ENCODE measurements at places on chromosomes 2 and 18.

DNA sequence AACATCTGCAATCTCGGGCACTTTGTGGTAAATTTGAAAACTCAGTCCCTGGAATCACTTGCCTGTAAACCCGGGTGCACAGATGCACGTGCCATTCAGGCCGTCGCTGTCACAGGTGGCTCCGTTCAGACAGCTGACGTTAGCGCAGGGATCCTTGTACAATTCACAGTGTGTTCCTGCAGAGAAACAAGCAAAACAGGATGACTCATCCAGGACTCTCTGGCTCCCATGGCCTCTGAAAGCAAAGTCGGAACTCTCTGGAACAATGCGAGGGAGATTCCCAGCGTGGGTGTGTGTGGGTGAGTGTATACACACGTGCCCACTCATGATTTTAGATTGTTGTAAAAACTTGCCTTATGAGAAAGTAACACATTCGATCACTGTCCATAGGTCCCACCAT is 136.1 kb upstream of the PID1 start:
- DNase-seq = peak; percentile 96

GRCh38 chr2:101116841-101117552 is 34.2 kb downstream of the TBC1D8 start:
- no peak for DNase-seq

DNA sequence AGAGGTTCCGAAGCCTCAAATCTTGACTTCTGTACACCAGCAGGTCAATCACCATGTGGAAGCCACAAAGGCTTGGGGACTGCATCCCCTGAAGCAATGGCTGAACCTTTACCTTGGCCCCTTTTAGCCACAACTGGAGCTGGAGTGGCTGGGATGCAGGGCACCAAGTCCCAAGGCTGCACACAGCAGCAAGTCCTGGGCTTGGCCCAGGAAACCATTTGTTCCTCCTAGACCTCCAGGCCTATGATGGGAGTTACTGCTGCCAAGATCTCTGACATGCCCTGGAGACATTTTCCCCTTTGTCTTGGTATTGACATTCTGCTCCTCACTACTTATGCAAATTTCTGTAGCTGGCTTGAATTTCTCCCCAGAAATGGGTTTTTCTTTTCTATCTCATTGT is 285.9 kb downstream of the ASXL3 start:
- DNase-seq = no peak

DNA sequence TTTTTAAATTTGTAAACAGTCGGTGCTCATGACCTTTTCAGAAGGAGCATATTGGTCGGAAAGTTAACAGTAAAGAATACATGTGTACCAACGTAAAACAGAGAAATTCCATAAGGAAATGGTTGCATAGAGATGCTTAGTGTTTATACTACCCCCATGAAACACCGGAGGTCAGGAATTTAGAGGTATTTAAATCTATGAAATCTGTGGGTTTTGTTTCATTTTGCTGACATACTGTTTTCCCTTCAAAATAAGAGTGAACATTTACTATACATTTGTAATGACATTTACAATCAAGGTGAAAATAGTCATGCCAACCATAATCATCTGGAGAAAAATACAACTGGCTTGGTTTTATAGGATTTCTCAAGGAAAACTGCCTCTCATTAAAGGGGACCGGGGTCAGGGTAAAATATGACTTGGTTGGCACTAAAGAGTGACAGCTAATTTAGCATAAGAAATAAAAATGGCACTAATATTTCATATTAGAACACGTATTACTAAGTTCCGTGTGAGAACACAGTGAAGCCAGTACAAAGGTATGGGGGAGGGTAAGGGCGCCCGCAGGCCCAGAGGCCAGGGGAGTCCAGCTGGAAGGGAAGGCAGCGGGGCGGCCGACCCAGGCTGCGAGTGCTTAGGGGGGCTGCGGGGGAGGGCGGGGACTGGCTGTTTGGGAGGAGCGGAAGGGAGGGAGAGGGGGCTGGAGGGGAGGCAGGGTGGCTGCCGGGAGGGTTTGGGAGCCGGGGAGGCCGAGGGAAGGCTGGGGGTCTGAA is 1.1 kb upstream of the RNU4ATAC start:
- no peak for DNase-seq

DNA sequence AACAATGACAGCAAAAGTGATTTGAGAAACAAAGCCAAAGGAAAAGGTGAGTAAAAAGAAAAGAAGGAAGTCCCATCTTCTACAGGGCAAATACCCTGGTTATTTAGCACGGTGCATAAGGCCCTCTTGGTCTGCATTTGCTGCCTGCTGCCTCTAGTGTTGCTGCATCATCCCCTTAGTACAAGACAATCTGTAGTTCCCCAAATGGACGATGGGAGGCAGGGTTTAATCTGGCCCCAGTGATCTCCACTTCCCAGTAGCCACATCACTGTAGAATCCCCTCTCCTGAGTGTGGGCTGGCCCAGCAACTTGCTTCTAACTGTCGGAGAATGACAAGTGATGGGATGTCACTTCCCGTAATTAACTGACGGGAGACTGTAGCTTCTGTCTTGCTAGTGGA is 85.1 kb downstream of the CTAGE1 start:
- DNase-seq = no peak

GRCh38 chr2:144776766-144777165 is 256.8 kb upstream of the ZEB2 start:
- DNase-seq = no peak

DNA sequence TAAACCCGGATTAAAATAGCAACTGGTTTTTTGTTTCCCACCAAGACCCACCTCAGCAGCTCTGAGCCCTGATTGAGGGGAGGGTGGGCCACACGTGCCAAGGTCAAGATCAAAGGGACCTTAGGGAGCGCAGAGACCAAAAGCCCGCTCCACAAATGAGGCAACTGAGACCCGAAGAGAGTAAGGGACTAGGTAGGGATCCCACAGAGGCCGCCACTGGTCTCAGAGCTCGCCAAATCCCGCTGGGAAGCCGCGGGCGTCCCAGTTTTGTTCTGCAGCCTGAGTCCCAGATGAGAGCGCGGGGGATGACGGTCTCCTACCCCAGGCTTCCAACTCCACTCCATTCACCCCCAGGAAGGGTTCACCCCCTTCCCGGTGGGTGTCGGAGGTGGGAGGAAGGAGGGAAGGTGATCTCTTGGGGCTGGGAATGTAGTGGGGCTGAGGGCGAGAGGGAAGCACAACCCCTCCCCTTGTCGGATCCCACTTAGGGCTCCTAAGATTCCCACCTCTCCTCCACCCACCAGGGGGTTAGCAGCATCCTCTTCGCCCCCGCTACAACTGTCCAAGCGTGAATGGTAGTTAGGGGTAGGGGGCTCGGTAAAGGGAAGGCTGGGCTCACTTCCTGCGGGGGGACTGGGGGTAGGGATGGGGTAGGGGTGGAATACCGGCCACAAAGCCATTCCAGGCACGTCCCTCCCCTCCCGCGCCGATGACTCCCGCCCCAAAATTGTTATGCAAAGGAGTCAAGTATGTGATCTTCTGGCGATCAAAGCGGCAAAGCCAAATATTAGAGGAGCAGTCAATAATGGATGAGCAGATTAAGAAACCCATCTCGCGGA is 7.3 kb upstream of the EN1 start:
- no peak for DNase-seq

GRCh38 chr2:242085941-242086621 is 216.6 kb downstream of the RTP5 start:
- no peak for DNase-seq

- DNase-seq = no peak
Measured at GRCh38 chr2:232910376-232910775, 40.3 kb downstream of the SNORC start.

DNA sequence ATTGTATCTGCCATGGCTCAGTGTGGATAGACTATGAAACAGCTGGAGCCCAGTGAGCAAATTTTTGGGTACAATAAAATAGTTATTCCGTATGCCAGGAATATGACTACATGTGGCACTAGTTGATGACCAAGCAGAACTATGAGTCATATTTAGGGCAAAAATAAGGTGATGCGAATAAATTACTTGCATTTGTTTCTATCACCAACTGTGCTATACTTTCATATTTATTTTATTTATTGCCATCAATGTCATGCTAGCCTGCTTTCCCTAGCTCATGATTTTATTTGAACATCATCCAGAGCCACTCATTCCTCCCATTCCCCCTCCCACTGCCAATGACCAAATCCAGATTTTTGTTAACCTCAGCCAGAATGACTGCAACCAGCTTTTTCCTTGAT is 13.3 kb upstream of the FAP start:
- DNase-seq = no peak

DNA sequence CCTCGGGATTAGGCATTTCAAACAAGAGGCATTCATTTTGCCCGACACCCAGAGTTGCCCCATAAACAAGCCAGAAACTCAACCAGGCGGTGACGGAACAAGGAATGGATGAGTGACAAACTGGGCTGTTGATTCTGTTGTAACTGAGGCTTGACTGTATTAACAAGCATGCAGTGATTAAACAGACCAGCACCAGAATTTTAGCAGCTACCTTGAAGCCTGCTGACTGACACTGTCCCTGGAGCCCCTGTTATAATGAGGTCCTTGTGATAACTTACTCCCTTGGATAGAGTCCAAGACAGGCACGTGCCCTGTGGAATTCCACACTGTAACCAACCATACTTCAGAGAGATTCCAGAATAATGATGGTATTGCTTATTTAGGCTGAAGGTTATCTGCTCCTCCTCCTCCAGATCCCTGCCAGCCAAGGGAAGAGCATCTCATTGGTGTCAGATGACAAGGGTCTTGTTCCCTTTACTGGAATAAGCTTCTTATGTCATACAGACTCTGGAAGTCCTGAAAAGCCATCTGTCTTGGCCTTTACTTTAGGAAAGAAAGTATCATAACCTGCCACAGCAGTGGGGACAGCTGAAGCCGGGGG is 97.1 kb upstream of the RMDN2 start:
- DNase-seq = peak; percentile 63

- DNase-seq = no peak
Measured at GRCh38 chr2:191597186-191597751, 80.7 kb upstream of the NABP1 start.

DNA sequence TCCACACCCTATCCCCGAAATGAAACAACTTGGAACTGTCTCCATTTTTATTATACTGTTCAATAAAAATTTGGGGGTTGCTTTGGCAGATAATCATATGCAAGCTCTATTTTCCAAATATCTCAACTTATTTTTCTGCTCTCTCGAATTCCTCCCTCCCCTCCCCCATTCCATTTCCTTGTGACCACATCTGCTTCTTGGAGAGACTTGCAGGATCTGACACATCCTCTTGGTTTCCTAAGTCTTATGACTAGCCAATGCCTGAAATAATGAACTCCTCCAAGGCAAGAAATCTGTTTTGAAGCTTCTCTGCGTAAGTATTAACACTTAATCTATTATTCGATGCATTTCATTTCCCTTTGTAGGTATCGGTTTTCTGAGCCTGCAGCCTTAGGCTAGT is 16.1 kb downstream of the TGIF1 start:
- DNase-seq = no peak

GRCh38 chr2:30157616-30158015 is 10.8 kb downstream of the YPEL5 start:
- no peak for DNase-seq

Measured in right atrium auricular region (tissue), 2 donors.